Caki2 (cell line): ENCODE measurements at places on chromosomes 12 and 14. TPM values are rescaled to one million over a fixed set of nuclear protein-coding genes. Genes with fewer than 3 reads are reported as not detected.

The RPAP3 gene
- 10.7 and 18.9 TPM in 2 replicates for total RNA-seq

The PSEN1 gene
- total RNA-seq, result 29.1 and 38.8 TPM in 2 replicates

The MARK3 gene
- total RNA-seq, result 17.7 and 17.8 TPM in 2 replicates

The TSPAN19 gene
- not detected in 2 replicates for total RNA-seq

The KLHL33 gene
- not detected in 2 replicates for total RNA-seq

The TBC1D30 gene
- 9.4 and 10.7 TPM in 2 replicates for total RNA-seq

The NGB gene
- total RNA-seq, result 0.07 TPM in 1 of 2 replicates, not detected in the other

The SYT10 gene
- total RNA-seq, result not detected in 2 replicates

The EIF2S3B gene
- 0.12 and 0.14 TPM in 2 replicates for total RNA-seq

The PRIMA1 gene
- not detected in 2 replicates for total RNA-seq

The KLRD1 gene
- not detected in 2 replicates for total RNA-seq

GRCh38 chr12:39503439-39503838 lies 60.5 kb upstream of the KIF21A start:
- DNase-seq, result peak; percentile 25

DNA sequence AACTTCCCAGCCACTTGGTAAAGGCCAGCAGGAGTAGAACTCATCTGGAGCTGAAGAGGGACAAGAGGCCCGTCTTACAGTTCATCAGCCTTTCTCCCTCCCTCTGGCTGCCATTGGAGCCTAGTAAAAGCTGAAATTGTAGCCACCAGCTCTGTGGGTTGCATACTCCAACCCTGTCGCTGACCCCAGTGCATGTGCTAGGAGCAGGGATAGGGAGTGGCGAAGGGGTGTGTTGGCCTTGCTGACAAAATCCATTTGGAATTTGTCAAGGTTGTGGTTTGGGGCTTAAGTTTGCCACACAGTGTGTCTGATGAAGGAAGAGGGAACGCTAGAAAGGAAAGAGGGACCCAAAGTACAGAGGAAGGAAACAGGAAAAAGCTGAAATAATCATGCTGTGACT lies 4.0 kb upstream of the ARF3 start:
- DNase-seq, result no peak

GRCh38 chr12:110742096-110742717 lies 484 bp downstream of the PPP1CC start:
- no peak for DNase-seq

- DNase-seq, result no peak
These were observed 98.7 kb downstream of the INSM2 start for GRCh38 chr14:35632676-35633075.

- no peak for DNase-seq
These were observed 45.0 kb upstream of the KRR1 start for GRCh38 chr12:75556311-75556899.

DNA sequence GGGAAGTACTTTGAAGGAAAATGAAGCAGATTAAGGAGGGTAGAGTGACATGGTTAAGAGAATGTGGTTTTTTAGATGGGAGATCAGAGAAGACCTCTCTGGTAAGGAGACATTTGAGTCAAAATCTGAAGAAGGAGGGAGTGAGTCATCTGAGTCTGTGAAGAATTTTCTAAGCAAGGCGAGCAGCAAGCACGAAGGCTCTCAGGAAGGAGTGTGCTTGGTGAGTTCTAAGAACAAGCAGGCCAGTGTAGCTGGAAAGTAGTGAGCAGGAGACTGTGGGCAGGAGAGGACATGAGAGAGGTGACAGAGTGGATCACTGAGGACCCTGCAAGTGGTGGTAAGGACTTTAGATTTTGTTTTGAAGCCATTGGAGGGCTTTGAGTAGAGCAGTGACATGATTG lies 76.3 kb upstream of the FUT8 start:
- DNase-seq, result no peak

DNA sequence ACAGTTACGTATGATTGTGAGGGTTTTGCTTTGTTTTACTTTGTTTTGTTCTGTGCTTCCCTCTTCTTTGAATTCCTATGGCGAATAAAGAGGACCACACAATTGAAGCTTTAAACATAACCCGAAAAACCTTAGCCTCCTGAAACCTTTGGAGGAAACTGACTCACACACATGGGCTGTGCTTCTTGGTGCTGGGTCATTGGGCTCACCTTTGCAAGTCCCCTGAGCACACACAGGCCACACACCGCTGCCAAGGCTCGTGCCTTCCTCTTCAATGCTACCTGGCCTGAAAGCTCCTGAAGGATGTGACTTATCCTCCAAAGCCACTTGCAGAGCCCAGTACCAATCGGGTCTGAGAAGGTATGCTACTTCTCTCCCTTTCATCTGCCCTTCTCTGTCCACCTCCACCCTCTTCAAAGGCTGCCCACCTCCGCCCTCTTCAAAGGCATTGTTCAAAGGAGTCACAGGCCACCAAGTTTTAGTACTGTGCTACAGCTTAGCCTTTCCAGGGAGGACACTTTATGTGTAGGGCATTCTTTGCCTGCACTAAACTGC lies 114.6 kb downstream of the FOXN3 start:
- DNase-seq, result no peak

GRCh38 chr12:39763890-39764169 lies 144.2 kb upstream of the ABCD2 start:
- no peak for DNase-seq

DNA sequence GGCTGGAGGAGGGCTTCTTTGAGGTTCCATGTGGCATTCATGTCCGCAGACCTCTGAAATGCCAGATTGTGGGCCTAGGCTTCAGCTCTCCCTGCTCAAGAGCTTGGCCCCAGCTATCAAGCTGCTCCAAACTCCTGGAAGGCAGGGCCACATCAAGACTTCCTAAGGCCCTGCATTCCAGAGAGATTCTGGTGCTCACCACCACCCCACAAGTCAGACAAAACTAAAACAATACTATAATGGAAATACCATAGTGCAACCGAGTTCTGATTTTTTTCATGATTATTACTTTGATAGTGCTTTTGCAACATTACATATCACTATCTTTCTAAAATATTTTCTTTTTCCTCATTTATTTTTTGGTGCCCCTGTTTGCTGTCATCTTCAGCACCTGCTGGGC lies 86.3 kb downstream of the CALM1 start:
- no peak for DNase-seq

DNA sequence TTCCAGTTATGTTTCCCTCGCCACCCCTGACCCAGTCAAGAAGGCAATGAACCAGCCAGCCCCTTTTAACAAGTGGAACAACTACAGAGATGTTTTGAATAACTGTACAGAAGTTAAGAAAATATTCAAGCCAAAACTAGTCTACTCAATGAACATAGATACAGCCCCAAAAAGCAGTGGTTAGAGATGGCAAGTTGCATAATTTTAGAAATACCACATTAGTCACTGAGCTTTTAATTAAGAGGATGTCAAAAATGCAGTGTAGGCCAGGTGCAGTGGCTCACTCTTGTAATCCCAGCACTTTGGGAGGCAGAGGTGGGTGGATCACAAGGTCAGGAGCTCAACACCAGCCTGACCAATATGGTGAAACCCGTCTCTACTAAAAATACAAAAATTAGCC lies 27.2 kb downstream of the PROX2 start:
- DNase-seq, result no peak

GRCh38 chr12:69154585-69155363 lies 84.6 kb upstream of the CPSF6 start:
- DNase-seq, result peak; percentile 45

DNA sequence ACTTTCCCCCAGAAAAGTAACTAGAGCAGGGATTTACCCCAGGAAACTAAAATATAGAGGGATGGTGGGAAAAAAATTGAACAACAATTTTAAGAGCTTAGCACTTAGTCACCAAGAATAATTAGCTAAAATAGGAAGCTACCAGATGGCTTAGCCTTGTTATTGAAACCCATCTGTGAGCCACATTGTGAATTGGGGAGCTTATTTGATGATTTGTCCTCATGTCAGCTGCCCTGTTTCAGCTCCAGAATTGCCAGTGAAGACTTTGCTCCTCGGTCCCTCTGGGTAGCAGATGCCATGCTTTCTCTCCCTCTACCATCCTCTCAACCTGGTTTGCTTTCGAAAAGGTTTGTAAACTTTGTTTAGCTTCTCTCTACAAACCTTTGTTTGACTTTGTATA lies 67.7 kb upstream of the PTHLH start:
- DNase-seq, result no peak

GRCh38 chr12:26939192-26939832 lies 1.0 kb downstream of the FGFR1OP2 start:
- no peak for DNase-seq
